Mucosa of gallbladder (tissue), 1 donor: ENCODE measurements at places on chromosomes 5 and 9. TPM values are rescaled to one million over a fixed set of nuclear protein-coding genes. Genes with fewer than 3 reads are reported as not detected.

DNA sequence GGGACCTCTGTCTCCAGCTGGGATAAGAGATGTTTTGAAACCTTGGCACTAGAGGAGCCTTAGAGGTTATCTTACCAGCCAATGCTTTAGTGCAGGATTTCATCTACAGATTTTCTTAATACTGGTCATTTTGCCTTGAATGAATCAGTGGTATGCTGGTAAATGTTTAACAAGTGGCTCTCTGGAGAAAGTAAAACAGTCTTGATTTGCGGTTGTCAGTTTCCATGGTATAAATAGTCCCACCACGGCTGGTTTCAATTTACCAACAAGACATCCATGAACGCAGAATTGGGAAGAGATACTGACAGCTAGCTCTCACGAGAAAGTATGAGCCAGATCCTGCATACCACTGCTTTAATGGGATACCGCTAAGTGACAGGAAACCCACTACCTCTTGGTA lies 56.7 kb upstream of the CXCL14 start:
- no peak for DNase-seq

- peak; percentile 79 for DNase-seq
Observed at GRCh38 chr9:89497978-89498851, at the start of gene SEMA4D. TSS of gene SEMA4D (minus strand) at chr9:89498113. CDS start at chr9:89405456, 92,657 bp downstream.

DNA sequence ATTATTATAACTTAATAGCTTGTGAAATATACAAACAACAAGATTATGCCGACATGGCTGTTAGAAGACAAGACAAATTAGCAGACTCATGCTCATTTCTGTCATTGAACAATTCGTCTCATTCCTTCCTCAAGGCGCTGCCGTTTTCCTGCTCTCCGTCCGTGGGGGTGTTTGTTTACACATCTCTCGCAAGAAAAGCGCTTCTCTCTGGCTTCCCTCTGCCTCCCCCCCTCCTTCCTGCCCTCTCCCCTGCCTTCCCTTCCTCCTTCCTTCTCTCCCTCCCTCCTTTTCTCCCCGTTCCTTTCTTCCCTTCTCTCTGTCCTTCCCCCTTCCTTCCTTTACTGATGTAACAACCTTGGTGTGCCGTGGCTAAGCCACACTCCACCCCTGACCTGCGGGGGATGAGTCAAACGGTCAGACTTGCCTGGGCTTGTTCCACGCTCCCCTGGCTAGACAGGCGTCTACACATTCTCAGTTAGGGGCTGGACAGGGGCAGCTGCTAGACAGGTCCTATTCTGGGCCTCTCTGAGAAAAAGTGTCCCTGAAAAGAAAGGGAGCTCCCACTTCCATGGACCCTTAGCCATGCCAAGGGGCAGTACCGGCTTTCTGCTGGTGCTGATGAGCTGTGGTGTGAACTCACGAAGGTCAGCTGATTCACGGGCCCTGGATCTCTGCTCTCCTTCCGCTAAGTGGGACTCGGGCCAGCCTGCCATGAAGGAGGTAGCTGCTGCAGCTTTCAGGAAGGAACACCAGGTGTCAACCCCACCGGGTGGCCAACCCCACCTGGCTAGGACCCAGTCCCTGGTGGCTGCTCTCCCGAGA lies 32.0 kb upstream of the SPTLC1 start:
- DNase-seq: no peak

Gene ADRA1B
- total RNA-seq: 0.32 TPM

DNA sequence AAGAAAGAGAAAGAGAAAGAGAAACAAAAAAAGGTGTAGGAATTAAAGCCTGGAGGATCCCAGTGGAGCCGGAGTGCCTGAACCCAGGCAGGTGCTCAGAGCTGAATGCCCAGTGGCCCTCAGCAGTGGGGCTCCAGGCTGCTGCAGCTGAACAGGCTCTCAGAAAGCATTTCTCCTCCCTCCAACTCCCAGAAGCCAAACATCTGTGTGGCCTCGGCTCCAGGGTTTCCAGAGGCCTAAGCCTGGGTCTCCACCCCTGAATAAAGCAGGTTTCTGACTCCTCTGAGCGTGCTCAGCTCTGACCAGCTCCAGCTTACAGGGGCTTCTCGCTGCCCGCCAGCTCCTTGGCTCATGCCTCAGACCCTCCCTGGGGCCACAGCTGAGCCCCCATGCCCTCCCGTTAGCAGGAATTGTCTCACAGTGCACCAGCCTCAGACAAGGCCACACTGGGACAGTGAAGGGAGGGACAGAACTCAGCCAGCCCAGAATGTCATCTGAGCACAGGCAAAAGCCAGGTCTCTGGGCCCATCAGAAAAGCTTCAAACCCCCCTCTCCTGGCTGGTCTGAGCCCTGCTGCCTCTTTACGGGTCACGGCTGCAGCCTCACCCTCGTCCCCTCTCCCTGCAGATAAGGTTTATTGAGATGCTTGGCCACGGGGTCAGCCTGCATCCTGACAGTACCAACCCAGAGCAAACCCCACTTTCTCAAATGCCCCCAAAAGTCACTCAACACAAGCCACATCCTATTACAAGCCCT lies 114.4 kb upstream of the PPP1R26 start:
- no peak for DNase-seq

- no peak for DNase-seq
Observed at GRCh38 chr5:127562252-127562651, 44.8 kb downstream of the PRRC1 start.

Gene C6
- total RNA-seq: 41.8 TPM
